Stimulated activated CD8-positive, alpha-beta memory T cell treated with anti-CD3 and anti-CD28 coated beads, Interleukin-4, amount 100 ng/mL, for 1 hour (primary cell): ENCODE measurements at places on chromosomes 4 and X.

DNA sequence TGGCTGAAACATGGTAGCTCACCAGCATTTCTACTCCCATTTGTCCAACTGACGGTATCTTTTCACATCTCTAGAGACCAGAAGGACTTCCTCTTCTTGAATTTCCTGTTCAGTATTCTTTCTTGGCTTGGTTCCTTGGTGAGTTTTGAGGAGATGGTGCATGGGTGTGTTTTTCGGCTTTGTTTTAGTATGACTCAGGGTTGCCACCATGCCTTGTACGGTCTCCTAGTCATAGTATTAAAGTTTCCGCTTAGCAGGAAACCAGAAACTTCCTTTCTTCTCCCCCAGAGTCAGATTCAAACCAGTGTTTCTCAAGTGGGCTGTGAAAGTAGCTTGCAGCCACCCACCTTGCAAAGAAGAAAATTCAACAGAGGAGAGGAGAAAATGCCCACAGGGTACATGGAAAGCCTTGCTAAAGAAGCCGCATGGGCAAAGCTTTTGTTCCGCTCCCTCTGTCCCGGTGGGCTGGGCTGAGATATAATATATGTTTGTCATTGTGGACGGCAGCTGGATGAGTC is 5.7 kb downstream of the CD99 start:
- DNase-seq: peak; percentile 10

GRCh38 chr4:85751866-85752265 is 276.9 kb downstream of the ARHGAP24 start:
- no peak for DNase-seq

GRCh38 chrX:136166221-136166855 is 19.0 kb downstream of the FHL1 start:
- no peak for DNase-seq

DNA sequence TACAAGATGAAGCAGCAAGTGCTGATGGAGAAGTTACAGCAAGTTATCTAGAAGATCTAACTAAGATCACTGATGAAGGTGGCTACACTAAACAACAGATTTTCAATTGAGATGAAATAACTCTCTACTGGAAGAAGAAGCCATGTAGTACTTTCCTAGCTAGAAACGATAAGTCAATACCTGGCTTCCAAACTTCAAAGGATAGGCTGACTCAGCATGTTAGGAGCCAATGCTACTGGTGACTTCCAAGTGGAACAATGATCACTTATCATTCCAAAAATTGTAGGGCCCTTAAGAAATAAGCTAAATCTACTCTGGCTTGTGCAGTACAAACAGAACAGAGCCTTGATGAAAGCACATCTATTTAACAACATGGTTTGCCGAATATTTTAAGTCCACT is 55.0 kb downstream of the FBXW7 start:
- no peak for DNase-seq
